ENCODE measurements at places on chromosomes 5 and 9. TPM values are rescaled to one million over a fixed set of nuclear protein-coding genes. Genes with fewer than 3 reads are reported as not detected.

GRCh38 chr9:133733796-133734533 lies 4.2 kb downstream of the SARDH start:
- DNase-seq = no peak

GRCh38 chr9:73118898-73119554 lies 32.6 kb upstream of the ANXA1 start:
- no peak for DNase-seq

DNA sequence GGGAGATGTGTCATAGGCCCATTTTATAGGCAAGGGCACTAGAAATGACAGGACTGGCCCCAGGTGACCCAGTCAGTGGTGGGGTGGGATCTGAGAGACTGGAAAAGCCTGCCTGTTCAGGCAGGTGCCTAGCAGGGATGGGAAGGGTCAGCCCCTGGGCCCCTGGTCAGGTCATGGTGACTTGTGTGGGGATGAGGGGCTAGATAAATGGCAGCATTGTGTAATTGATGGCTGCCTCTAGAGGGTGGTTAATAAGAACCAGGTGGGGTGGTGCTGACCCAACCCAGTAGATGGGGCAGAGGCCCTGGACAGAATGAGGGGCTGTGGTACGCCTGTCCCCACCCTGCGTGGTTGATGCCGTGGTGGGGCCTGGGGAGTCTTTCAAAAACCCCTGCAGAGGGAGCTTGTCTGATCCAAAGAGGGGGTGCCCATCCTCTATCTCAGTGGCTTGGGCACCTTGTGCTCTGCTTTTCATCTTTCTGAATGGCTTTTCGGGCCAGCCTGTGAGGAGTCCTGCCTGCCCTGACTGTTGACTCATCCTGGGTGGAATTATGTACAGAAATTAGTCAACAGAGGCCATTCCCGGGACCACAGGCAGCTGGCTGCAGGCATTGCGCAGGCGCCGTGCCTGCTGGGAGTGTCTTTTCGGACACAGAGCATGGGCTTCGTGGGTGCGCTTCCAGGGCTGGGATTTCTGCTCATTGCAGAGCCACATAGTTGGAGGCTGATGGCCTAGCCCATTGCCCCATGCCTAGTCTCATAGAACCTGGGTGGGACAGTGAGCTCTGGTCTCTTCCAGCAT lies 93.6 kb upstream of the PITX1 start:
- no peak for DNase-seq

DNA sequence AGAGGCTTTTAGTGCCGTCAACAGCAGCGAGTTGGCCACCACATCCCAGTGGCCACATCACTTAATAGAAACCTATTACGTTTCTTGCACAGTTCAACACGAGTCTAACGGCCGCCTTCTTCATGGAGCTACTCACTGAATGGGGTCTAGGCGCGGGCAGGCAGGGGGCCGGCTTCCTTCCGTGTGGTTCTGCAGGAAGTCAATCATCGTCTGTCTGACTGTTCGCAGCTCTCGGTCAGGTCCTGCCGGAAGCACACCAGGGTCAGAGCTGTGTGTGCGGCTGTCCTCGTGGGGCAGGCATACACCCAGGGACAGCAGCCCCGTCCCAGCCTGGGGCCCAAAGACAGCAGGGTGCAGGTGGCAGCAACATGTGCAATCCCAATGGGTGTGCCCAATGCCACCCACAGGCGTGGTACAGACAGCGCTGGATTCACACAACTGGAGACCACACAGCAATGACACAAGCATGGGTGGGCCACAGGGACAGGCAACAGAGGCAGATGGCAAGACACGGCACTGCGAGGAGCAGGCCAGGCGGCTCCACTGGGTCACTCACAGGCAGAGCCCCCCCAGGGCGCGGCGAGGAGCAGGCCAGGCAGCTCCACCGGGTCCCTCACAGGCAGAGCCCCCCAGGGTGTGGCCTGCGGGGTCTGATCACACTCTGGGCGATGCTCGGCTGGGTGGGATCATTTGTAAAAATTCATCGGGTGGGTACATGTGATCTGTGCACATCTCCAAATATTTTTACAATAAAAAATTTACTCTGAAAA lies 19.1 kb upstream of the LHX3 start:
- DNase-seq = no peak

GRCh38 chr5:616484-617039 lies 4.4 kb downstream of the CEP72 start:
- no peak for DNase-seq

- no peak for DNase-seq
Measured at GRCh38 chr9:107989544-107989943, 500.0 kb upstream of the KLF4 start.

DNA sequence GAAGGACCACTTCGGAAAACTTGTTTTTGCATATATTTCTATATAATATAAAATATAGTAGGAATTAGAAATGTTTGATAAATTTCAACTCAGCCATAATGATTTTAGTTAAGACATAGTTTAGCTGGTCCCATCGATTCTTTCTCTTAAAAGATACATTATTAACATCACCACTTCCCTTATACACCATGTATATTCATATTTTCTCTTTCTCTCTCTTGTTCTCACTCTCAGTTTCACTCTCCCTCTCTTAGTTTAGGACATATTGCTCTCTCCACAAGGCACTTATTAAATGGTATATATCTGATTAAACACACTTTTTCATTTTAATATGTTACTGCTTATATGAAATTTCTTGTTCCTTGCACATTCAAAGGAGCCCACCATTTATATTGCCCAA lies 90.1 kb upstream of the RASEF start:
- no peak for DNase-seq

DNA sequence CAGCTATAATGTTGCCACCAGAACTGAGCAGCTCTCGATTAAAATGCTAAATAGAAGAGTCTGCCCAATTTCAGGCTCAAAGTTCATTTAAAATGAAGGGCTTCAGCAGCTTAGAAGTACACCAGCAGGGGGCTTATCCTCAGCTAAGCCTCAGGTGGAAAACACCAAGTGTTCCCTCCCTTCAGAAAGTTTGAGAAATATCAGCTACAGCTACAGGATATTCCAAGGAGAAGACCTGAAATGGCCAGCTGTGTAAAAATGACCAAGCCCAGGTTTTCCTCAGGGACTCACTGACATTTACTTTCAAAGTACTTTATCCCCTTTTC lies 395.4 kb downstream of the DTWD2 start:
- DNase-seq = no peak

- DNase-seq = no peak
Measured at GRCh38 chr5:77960863-77961396, 184.8 kb upstream of the TBCA start.

DNA sequence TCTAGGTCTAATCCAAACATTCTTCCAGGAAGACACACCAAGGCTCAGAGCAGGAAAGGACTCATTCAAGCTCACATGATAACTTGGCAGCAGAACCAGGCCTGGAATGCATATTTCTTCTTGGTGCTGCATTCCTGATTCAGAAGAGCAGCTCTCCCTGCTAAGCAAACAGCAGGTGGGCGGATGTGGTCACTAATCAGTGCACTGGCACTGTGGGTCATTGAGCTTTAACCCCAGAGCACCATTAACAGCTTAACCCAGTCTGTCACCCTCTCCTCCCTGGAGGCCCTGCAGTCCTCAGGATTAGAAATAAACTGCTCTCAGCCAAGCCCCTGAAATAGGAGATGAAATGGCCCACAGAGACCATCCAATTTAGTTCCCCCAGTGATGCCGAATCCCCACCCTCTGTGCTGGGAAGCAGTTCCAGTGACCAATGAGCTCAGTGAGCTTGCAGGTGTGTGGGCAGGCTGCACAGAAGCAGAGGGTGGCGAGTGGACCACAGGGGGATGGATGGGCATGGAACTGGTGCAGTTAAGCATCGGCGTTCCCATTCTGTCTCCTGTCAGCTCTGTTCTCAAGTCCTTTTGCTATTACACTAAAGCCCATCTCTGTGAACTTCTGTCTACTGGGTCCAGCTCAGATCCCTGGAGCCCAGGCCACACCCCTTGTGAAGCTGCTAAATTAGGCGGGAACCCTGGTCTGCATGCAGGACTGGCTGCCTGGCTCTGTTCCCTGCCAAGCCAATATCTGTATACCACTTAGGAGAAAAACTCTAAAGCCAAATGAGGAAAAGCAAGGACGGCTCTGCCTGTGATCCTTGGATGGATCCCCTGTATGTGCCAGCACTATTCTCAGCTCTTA lies 16.6 kb upstream of the MEGF9 start:
- DNase-seq = peak; percentile 68

GRCh38 chr9:98573749-98574278 lies 134.9 kb downstream of the GABBR2 start:
- DNase-seq = no peak

DNA sequence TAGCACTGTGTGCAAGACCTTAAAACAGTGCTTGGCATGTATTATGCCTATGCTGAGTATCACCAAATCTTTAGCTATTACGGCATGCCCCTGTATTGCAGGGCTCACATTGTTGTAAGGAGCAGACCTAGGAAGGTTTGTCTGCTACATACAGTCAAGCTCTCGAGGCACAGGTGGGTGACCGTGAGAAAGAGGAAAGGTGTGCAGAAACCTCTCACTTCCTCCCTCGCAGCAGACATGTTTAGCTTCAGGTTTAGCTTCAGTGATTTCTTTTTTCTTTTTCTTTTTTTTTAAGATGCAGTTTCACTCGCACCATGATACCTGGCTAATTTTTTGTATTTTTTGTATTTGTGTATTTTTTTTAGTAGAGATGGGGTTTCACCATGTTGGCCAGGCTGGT lies 275.8 kb upstream of the RIOK2 start:
- no peak for DNase-seq

DNA sequence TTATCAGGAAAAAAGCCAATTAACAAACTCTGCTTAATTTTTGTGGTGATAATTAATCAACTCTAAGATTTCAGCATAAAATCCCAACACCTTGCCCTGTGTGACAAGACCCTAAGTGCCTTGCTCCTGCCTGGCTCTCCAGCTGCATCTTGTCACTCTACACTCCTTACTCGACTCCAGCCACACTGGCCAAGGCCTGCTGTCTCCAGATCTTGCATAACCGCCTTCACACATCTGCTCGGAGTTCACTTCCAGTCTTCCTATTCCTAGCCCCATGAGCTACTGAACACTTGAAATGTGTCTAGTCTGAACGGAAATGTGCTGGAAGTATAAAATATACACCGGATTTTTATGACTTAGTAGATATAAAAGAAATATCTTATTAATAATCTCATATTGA lies 259.6 kb downstream of the EPB41L4A start:
- peak; percentile 64 for DNase-seq

DNA sequence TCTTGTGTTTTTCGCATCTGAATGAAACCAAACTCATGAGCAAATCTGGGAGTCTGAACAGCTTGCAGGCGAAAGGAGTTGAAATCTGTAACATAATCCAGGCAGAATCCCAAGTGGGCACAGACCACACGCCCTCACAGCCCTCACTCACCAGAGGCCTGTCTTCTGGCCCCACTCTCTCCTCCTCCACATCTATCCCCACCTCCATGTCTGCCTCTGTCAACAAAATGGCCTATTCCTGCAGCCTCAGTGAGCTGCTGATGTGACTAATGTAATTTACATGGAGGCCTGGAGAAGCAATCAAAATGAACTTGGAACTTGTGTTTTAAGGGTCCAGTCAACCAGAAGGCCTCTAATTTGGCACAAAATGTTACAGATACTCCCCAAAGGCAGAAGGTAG lies 136.6 kb downstream of the GNA14 start:
- DNase-seq = no peak

- peak; percentile 86 for DNase-seq
Measured at GRCh38 chr9:34654323-34655051, 2.5 kb downstream of the IL11RA start.

- no peak for DNase-seq
Measured at GRCh38 chr9:130243882-130244170, 21.7 kb upstream of the HMCN2 start.

GRCh38 chr5:88694023-88694679 lies 188.8 kb downstream of the MEF2C start:
- no peak for DNase-seq

DNA sequence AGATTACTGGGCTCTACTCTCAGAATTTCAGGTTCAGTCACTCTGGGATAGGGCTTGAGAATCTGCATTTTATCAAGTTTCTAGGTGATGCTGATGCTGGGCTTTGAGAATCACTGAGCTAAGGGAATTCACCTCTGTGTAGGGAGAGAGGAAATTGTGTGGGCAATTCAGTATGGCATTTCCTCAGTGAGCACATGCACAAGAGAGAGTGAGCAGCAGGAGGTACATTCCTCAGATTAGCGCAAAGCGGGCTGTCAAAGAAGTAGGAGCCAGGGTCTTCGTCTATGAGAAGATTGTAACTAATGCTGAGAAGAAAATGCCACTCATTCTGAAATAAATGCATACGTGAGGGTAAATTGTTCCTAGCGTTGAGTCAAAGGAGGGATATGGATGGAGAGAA lies 175.9 kb downstream of the KIF4B start:
- no peak for DNase-seq

DNA sequence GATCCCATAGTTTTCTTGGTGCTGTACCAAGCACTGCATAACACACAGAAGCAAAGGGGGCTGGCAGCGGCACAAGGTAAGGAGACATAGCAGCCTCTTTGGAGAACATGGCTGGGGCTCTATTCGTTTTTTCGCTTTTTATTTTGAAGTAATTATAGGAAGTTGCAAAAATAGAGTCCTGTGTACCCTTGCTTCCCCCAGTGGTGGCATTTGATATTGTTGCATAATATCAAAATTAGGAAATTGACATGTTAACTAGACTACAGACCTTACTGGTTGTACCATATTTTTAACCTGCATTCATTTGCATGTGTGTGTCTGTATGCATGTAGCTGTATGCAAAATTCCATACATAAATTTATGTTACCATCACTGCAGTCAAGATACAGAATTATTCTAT lies 6.6 kb upstream of the UBQLN1 start:
- no peak for DNase-seq

DNA sequence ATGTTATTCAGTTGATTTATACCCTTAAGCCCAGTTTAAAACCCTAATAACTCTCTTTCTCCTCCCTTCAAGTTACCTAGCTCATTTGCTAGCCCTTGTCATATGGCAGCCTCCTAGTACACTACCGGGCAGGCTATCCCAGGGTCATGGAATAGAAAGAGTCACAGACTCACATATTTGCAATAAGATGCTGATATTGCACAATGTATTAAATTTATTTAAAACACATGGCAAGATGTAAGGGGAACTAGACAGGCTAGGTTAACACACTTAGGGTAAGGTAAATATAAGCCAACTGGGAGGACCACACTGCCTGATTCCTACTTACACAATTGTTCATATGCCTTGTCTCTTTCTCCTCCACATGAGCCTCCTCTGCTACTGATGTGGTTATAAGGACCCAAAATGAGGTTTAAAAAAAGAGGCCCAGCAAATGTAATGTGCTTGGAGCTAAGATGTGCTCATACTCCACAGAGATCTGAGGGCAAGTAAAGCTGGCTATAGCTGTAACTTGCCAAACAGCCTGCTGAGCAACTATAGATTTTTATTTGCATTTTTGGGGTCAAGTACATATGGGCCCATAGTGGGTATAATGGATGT lies 130.0 kb downstream of the ENC1 start:
- no peak for DNase-seq

- no peak for DNase-seq
Measured at GRCh38 chr9:121349009-121349408, 21.0 kb downstream of the STOM start.

- DNase-seq = peak; percentile 43
Measured at GRCh38 chr9:134556531-134557068, 85.0 kb upstream of the COL5A1 start.

The OR1J2 gene
- total RNA-seq = not detected

The TLX3 gene
- not detected for total RNA-seq

The PTPRD gene
- total RNA-seq = 6.1 TPM

The ISCA1 gene
- 74.1 TPM for total RNA-seq

The PTGES gene
- total RNA-seq = 2.4 TPM

The ARL10 gene
- total RNA-seq = 4.4 TPM

The ACOT12 gene
- total RNA-seq = not detected

All from left ventricle myocardium superior (tissue), 1 donor.